ENCODE measurements at places on chromosomes 16 and 17.

- DNase-seq: no peak
Measured at GRCh38 chr16:75264457-75264998, 13.1 kb upstream of the BCAR1 start.

DNA sequence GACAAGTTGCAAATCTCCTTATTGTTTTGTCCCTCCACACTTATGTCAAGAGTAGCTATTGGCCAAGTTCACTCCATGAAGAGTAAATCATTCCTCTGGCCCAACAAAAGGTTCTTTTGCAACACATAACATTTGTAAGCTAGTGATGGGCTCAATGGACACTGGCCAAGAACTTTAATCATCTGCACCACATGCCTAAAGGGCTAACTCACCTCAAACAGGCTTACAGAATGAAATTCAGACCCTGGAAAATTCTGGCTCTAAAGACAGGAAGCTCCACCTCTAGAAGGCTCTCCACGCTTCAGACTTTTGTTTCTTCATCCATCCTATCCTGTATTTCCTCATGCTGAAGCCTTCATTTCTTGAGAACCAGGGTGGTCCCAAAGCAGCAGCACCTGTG, 10.9 kb upstream of the ANKFN1 start:
- DNase-seq: no peak

DNA sequence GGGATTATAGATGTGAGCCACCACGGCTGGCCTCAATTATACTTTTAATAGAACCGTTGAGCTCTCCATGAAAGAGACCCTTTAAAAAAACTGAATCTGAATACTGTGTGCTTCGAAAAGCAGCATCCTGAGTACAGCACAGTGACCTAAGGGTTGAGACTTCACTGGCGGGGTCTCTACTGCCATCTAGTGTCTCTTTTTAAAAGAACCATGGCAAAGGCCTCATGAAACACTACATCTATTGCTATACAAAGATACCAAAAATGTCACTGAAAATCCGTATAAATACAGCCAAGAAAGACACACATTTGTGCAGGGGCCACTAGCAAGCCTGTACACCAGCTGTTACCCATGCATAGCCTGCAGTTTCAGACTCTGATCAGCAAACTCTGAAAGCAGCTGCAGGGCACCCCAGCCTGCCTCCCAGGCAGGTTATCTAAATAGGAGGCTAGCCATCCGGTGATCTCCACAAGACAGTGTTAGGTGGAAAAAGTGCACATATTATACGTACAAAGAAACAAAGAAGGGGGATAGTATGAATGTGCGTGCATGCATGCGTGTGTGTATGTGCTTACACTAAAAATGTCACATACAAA, 35.3 kb downstream of the NPLOC4 start:
- DNase-seq: peak; percentile 30

DNA sequence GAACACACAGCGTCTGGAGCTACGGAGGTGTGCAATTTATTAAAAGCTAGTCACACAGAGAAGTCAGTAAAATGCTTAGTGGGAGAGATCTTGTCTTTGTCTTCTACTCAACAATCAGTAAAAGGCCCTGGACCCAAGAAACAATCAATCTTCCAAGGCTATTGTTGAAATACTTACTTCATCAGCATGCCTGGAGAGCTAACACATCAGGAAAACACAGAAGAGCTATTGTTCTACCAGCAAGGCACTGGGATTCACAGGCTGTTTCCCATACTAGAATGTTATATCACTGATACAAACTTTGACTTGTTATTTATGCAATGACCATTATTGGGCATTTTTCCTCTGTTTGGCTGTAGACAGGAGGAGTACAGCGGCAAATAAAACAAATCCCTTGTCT, 247.8 kb upstream of the ERCC4 start:
- no peak for DNase-seq

DNA sequence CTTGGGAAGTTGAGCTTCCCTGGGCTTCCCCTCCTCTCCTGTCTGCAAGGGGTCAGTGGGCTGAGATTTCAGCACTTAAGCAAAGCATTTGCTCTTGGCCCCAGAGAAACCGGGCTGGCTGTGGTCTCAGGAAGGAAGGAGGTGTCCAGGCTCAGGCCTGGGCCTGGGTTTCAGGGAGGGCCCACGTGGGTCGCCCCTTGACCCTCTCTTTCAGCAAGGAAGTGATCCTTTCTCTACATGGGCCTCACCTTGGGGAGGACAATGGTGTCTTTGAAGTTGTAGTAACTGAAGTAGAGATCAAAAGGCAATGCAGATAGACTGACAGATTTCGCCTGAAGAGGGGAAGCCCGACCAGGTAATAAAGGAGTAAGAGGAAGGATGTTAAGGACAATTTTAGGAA, 2.7 kb downstream of the NOD2 start:
- no peak for DNase-seq

DNA sequence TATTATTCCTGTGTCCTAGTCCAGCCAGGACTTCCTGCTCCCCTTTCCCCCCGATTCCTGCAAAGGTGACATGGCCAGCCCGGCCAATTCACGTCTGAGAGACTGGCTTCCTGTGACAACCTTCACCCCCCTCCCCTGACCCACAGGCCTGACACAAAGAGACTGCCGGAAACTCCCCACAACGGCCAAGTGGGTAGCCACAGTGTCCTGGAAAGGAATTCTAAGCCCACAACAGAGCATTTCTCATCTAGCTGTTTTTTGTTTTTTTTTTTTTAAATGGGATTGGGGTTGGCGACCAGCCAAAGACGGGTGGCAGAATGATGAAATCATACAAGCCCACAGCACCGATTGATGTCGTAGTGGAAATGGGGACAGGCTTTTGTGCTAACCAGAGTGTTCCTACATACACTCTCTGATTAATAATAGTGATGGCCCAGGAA, 2.8 kb upstream of the XAF1 start:
- DNase-seq: peak; percentile 40

DNA sequence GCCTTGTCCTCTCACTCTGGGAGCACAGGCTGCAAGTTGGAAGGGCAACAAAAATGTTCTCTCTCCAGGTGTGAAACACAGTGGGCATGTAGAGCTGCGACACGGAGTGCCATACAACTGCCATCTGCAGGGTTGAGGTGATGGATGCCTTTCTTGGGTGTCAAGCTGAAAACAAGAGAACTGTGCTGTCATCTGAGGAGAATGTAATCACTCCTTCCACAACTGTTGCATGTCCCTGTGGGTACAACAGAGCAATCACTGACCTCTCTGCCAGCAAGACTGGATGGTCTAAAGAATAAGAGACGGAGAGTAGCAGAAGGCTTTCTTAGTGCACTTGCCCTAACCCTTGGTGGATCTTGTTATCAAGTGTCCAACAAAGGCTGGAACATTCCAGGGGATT, 29.2 kb downstream of the SLFN11 start:
- no peak for DNase-seq

DNA sequence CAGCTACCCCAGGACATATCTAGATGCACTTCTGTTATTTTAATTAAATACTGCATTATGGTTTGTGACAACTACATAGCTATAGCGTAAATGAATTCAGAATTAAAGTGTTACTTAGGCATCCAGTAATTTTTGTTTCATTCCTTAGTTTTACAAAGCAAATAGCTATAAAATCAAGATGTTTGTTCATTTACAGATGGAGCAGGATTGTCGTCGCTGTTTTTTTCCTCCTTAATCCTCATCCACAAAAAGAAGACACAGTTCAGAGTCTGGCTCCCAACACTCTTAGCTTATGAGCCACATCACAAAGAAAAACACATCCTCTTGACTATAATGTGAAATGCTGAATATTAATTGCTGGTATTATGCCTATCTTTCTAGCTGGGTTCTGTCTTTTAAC, 43.7 kb downstream of the SNX11 start:
- DNase-seq: no peak

DNA sequence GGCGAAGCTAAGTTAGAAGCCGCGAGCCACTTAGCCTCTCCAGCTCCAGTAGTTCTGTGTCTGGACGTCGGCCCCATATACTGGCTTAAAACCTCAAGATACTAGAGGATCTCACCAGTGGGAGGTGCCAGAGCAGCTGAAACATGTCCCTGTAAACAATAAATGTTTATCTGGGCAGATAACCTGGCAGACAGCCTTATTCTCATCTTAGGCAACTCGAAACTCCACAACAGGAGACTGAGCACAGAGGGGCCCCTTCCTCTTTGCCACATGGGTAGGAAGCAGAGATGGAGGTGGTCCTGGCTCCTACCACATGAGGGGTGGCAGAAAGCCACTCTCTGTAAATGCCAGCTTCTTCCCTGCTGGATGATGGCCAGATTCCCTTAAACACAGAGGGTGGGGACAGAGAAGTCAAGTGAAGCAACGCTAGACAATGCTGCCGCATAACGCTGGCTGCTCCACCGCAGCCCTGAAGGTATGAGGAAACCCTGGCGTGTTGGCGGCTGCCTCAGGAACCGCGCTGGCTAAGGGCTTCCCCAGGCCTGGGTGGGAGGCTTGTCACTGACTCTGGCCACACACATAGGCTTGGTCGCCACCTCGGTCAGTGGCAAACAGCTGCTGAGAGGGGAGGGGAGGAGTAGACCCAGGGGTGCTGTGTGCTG, 67.9 kb downstream of the HIC1 start:
- DNase-seq: no peak

GRCh38 chr17:31693433-31694220, 165.4 kb downstream of the COPRS start:
- DNase-seq: no peak

- DNase-seq: no peak
Measured at GRCh38 chr16:86118467-86119307, 219.7 kb downstream of the IRF8 start.

Measured in T-cell (primary cell).